ENCODE measurements at places on chromosomes 2 and 18.
A peak's percentile ranks its signal among the peaks of the same experiment; 100 is the strongest.

DNA sequence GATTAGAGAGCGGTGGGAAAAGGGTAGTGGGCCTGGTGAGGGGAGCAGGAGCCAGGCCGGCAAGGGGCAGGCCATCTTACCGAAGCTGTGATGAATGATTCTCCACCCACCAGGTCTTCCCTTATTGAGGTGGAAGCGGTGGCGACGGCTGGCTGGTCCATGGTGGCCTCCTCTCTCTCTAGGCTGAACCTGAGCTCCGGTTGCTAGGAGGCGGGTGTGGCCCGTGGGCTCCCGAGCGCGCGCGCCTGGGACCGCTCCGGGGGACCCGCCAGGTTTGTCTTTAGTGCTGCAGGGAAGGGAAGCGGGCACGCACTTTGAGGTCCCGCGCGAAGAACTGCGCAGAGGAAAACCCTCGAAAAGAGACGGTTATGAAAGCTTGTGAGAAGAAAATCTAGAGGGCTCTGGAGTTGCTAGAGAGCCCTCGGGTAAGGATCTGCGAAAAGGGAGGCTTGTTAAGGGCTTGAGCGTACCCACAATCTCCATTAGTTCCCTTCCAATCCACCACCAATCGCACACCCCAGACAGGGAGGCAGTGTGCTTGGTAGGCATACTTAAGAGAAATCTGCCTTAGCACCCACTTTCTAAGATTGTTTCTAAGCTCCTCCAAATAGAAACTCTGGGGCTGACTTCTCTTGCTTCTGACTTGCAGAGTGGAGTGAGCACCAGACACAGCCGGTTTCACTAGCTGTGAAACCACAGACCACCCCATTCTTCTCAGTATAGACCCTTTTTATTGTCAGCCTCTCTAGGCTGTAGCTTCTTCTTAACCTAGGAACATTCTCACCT is at the start of gene STPG4:
TSS of gene STPG4 (minus strand) at position 218 of the 786 bp plus-strand sequence. CDS start at position 161, 57 bp downstream.
- DNase-seq = no peak

DNA sequence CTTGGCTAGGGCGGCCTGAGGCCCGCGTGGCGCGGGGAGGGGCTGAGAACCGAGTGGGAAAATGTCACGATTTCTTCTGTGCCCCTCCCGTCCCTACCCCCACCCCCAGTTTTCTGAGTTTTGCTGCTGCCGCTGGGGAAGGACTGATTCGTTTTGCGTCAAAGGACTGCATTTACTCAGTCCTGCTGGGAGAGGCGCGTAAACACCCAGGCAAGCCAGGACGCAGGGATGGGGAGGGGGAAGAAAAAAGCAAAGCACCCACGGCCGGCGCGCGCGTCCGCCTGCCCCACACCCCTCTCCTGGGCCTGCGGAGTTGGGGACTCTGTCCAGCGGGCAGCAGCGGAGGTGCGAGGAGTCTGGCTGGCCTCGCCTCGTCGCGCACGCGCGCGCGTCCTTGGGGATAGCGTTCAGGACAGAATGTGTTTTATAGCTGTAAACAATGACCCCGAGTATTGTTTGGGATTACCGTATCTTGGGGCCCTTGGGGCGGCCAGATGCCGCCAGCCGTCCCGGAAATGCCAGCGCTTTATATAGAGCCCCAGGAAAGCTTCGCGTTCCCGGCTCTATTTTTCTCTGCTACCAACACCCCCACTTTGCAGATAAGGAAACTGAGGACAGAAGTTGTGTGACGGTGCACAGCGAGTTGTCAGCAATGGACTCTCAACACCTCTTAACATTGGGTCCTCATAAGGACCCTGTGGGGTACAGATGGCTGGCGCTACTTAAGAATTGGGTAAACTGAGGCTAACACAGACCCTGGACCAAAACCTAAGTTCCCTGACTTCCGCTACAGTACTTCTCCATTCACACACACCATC is 1.7 kb upstream of the FOSL2 start:
- peak; percentile 80 for DNase-seq

GRCh38 chr2:197268786-197269584 is 41.6 kb downstream of the ANKRD44 start:
- DNase-seq = peak; percentile 43

DNA sequence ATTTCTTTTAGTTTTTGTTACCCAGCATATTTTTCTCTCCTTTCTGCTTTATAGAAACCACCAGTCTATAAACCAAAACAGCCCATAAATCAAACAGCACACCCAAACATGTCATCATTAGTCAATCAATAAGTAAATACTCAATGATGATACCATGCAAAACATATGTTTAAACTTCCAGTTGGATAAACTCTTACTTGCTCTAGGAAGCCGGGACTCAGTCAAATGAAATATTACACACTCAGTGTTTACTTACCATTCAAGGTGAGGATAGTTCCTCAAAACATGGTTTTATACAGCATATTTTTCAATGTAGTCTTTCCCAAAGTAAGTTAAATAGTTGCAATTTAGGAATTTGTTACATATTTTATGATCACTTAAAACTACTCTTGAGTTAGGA is 343.6 kb upstream of the NXPH2 start:
- no peak for DNase-seq

DNA sequence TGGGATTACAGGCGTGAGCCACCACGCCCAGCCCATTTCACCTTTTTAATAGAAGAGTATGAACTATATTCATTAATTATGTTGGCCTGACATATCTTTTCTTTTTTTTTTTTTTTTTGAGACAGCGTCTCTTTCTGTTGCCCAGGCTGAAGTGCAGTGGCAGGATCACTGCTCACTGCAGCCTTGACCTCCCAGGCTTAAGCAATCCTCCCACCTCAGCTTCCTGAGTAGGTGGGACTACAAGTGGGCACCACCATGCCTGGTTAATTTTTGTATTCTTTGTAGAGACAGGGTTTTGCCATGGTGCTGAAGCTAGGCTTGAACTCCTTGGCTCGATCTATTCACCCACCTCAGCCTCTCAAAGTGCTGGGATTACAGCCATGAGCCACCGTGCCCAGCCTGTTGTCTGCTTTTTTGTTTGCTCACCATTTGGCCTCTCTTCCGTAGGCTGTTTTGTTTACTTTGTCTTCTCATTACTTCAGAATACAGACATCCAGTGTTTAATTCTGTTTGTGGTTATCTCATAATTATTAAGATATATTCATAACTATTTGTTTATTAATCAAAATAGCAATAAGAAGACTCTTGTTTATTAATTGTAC is 16.3 kb upstream of the CDH2 start:
- no peak for DNase-seq

DNA sequence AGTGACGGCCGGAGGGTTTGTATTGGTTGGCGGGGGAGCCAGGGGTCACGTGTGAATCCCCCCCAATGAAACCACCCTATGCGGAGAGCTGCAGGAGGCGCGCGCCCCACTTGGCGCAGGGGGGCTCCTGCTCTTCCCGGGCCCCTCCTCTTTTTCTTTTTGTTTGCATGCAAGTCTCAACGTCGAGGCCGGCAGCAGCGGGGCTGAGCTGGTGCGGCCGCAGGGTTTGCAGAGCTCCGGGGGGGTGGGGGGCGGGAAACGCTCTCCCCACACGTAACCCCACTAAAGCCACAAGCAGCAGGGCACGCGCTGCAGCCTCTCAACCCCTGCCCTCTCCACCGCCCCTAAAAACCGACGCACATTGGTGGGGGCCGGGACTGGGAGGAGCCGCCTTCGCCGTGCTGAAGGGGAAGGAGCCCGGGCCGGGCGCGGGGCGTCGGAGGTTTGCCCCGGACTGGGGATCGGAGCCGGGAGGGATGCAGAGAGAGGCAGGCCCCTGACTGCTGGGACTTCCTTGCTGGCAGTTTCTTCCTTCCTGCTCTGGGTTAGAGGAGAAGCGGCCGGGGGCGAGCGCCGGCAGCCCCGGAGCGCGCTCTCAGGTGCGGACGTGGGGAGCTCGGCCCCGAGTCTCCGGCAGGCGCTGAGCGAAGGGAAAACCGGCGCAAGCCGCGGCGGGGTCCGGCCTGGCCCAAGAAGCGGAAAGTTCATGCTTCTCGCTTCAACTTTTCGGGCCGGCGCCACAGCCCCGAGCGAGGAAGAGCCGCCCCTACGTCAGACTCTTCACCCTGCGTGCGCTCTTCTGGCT is 864 bp downstream of the LBH start:
- DNase-seq = no peak

DNA sequence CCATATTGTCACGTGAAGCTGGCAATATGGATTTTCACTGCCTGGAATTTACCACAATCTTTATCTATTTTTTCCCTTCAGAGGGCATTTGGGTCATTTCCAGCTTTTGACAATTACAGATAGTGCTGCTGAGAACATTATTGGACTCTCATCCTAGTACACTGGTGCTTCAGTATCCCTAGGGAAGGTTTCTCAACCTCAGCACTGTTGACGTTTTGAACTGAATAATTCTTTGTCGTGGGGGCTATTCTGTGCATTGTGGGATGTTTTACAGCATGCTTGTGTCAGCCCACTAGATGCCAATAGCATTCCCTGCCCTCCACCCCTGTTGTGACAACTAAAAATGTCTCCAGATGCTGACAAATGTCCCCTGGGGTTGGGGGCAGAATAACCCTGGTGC is 185.7 kb downstream of the TPGS2 start:
- DNase-seq = no peak

DNA sequence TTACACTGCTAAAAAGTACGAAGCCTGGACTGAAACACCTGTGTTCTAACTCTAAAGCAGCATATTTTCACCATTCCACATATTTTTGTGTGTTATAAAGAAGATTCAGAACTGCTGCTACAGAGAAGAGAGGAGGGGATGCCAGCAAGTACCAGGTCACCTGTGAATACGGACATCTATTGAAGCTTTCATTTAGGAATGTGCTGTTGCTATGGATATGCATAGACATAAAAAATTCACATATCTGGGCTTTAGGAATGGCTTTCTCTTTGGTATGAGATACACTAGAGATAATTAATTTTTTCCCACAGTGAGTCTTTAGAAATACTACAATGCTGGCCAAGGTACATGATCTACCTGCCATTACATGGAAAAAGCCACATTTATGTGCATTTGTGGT is 238.5 kb downstream of the WDR7 start:
- DNase-seq = no peak

DNA sequence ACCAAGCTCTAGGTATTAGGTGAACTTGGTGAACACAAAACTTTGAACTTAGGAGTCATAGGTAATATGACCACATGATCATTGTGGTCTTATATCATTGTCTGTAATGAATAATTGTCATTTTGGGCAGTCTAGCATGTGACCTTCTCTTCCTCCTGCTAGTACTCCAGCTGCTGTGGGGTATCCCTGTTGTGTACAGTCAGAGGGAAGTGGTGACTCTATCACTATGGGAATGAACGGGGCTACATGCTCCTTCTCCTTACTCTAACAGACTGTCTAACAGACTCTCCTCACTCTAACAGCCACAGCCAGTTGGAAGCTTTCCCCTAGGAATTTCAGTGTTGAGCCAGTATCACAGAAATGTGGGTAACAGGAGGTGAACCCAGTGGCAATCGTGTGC is 68.2 kb upstream of the NEDD4L start:
- DNase-seq = no peak

GRCh38 chr2:36777788-36778187 is 81.3 kb downstream of the VIT start:
- no peak for DNase-seq

GRCh38 chr2:83595121-83595690 is 863.9 kb downstream of the SUCLG1 start:
- no peak for DNase-seq

DNA sequence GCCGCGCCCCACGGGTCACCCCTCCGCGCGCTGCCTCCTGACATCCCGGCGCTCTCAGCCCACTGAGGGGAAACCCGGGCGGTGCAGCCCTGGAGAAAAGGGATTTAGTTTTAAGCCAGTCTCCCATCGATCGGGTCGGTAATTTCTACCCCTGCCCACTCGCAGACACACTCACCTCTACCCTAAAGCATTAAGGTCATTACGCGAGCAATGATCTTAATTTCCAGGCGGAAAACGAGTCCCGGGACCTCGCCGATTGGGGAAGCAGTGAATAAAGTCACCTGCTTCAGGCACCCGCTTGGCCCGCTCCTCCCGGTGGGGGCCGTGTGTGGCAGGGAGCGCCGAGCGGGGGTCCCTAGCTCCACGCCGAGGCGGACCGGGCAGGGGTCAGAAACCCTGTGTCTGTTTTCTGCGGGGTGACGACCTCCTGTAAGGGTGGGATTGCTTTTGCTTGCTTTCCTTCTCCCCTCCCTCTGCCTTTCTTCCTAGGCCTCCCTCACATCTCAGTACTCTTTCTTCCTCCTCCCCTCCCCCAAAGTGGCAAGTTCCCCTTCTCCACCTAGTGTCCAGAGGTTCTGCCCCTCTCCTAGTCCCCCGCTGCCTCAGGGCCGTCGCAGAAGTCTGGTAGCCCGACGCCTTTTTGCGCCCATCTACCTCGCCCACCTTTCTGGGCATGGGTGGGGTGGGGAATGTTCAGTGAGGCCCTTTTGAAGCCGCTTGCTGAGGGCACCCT is 142.6 kb downstream of the MEIS1 start:
- DNase-seq = no peak

GRCh38 chr2:20267529-20267928 is 42.6 kb upstream of the SDC1 start:
- DNase-seq = no peak

DNA sequence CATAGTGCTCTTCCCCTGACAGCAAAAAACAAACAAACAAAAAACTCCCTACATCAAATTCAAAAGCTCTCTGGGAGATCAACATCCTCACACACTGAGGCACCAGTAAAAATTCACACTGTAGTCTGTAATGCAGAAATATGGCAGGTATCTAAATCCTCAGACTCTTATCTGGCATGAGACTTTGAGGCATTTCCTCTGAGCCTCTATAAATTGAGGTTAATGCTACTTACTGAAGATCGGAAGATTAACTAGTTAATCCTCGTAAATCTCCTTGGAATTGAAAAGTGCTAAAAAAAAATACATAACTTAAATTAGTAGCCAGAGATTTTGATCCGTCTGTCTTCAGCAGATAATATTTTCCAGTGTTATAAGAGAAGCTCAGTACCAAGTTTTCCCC is 65.0 kb downstream of the AP1S3 start:
- DNase-seq = no peak

GRCh38 chr18:58993260-58993659 is 128.6 kb downstream of the ZNF532 start:
- DNase-seq = peak; percentile 90

GRCh38 chr18:62282188-62282629 is 42.9 kb upstream of the TNFRSF11A start:
- peak; percentile 81 for DNase-seq

DNA sequence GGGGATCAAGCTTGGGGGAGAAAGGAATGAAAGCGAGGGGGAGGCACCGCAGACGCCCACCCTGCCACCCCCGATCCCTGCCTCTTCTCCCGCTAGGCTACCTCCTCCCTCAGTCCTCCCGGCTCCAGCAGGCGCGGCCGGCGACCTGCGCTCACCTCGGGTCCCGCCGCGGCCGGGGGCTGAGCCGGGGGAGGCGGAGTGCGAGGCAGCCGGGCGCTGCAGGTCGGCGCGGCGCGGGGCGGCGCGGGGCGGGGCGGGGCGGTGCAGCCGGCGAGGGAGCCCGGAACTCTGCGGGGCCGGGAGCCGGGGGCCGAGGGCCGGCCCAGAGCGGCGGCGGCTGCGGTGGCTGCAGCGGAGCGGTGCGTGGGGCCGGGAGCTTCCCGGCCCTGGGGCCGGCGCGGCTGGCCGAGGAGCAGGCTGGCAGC is 477 bp downstream of the ACVR1 start:
- no peak for DNase-seq

All from astrocyte of the cerebellum (primary cell).